ENCODE measurements at places on chromosomes 1 and 21.

- no peak for DNase-seq
Measured at GRCh38 chr1:206470692-206471414, 577 bp downstream of the IKBKE start.

GRCh38 chr1:54325703-54326461 is 80.3 kb downstream of the SSBP3 start:
- no peak for DNase-seq

DNA sequence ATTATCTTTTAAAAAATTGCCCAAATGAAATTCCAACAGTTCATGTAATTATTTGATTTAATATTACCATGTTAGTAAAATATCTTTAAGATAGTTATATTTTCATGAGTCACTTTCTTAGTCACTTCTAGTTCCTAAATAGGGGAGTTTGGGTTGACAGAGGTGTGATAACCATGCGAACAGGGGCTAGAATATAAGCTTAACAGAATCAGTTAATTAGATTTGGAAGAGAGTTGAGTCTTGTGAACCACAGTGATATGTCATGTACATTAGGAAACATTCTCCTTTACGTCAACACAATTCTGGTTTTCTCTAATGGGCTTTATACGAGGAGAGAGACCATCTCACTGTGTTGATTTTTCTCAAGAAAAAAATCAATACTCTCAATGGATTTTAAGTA is 64.8 kb upstream of the ZNF281 start:
- no peak for DNase-seq

- no peak for DNase-seq
Measured at GRCh38 chr1:31548534-31548906, 27.8 kb upstream of the TINAGL1 start.

GRCh38 chr1:166918088-166918955 is 42.3 kb upstream of the TADA1 start:
- no peak for DNase-seq

GRCh38 chr21:44356636-44357035 is 3.2 kb downstream of the TRPM2 start:
- DNase-seq = no peak

DNA sequence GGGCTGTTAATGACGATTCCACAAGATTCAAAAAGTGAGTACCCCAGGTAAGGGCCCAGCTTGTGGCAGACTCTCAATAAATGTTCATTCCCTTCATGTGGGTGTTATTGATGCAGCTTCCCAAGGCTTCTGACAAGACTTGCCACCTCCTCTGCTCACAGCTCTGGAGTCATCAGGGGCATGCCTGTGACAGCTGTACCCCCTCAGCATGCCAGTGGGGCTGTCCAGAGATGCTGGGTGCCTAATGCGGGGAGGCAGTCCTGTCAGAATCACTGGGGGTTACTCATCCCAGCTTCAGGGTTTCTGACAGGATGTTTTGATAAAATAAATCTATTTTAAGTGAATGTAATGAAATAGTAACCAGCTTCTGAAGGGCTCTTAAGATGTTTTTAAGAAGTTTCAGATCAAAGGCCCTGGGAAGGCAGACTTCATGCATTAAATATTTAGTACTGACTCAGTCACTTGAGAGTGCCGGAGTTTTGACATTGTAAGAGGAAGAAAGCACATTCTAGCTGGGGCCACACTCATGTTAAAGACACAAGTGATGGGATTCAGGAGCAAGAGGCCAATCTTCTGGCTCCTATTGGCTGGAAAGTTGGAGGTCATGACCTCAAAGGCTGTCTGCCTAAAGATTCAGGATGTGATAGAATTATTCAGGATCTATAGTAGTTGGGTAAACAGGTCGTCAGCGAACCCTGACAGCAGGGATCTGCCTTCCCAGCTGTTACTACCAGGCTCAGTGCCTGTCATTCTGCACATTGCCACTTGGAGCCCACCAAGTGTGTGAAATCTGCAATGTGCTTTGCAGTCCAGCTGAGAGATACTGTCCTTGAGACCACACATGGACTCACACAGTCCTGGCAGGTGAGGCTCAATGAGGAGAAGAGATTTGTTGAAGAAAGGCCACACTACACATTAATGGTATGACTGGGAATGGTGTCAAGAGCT is 239.6 kb upstream of the BEND5 start:
- DNase-seq = no peak

- DNase-seq = no peak
Measured at GRCh38 chr1:201637282-201638079, 98.6 kb downstream of the NAV1 start.

DNA sequence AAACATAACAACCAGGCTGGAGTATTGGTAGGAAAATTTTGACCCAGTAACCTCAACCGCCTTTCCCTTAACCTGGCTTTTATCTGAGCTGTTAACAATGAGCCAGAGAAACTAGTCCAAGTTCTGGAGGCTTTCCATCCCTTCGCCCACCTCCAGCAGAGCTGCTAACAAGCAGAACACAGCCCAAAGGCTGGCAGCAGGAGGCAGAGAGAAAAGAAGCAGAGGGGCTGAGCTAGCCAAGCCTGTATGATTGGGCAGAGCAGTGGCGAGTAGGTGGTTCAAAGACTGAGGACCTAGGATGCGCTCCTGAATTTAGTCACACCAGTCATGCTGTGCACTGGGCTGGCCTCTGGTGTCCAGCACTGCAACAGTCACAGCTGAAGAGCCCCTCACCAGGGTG is 123.0 kb downstream of the TNR start:
- DNase-seq = no peak

GRCh38 chr1:5225707-5226704 is 571.6 kb downstream of the AJAP1 start:
- no peak for DNase-seq

- no peak for DNase-seq
Measured at GRCh38 chr1:189851806-189852367, 625.8 kb downstream of the BRINP3 start.

GRCh38 chr1:37704966-37705365 is 12.7 kb downstream of the CDCA8 start:
- no peak for DNase-seq

- DNase-seq = no peak
Measured at GRCh38 chr1:65289449-65289848, 19.9 kb upstream of the DNAJC6 start.

DNA sequence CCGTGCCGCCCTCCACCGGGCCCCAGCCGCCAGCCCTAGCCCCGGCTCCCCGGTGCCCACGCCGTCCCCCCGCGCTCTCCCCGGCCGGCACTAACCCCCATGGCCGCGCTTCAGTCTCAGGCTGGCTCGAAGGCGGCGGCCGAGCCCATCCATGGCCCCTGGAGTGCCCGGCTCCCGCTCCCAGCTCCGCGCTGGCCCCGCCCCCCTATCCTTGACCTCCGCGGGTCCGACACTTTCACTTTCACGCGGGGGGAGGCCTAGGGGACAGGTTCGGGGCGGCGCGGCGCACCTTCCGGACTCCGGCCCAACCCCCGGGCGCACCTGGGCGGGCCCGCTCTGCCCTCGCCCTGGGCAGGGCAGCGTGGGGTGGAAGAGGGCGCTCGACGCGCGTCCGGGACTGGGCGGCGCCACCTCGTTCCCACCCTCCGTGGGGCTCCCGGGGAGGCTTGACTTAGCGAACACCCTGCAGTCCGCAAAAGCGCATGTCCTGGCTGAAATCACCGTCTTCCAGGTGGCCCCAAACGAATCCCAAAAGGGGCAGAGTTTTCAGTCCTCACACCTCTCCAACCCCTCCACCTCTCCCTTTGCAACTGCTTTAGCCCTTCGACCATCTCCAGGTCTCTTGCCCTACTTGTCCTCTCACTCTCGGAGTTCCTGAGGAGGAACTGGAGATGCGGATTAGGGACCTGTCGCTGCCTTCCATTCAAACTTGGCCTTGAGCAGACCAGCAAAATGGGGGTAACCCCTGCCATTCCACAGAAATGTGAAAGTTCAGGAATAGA is 3.9 kb upstream of the DENND2D start:
- no peak for DNase-seq

GRCh38 chr1:44263568-44264450 is 50.5 kb downstream of the DMAP1 start:
- no peak for DNase-seq

GRCh38 chr1:11985851-11986250 is 5.6 kb downstream of the MFN2 start:
- DNase-seq = no peak

GRCh38 chr1:214067397-214067796 is 79.6 kb downstream of the PROX1 start:
- DNase-seq = no peak

DNA sequence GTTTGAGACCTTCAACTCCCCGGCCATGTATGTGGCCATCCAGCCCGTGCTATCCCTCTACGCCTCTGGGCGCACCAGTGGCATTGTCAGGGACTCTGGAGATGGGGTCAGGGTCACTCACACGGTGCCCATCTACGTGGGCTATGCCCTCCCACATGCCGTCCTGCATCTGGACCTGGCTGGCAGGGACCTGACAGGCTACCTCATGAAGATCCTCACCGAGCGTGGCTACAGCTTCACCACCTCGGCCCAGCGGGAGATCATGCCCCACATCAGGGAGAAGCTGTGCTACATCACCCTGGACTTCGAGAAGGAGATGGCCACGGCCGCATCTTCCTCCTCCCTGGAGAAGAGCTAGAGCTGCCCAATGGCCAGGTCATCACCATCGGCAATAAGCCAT is 36.5 kb upstream of the ZP4 start:
- no peak for DNase-seq

DNA sequence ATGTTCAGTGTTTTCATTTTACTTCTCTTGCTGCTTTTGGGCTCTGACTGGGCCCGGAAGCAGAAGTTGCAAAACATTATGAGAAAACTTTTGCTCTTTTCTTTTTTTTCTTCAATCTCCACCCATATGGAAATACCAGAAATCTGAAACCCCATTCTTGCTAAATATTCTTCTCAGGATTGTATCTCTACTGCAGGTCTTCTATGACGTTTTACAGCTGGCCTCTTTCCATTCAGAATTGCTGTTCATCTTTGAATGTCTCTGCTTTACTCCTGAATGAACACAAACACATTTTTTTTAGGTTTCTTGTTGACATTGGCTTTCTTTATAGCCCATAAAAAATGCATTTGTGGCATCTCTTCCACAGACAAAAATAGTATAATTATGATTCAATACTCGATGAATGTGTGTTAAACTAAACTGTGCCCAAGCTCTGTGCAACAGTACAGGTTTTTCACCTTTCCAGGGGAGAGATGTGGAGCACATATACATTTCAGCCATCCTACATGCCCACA is 18.8 kb downstream of the PTPRC start:
- no peak for DNase-seq

- no peak for DNase-seq
Measured at GRCh38 chr1:3785045-3785444, 11.3 kb downstream of the LRRC47 start.

DNA sequence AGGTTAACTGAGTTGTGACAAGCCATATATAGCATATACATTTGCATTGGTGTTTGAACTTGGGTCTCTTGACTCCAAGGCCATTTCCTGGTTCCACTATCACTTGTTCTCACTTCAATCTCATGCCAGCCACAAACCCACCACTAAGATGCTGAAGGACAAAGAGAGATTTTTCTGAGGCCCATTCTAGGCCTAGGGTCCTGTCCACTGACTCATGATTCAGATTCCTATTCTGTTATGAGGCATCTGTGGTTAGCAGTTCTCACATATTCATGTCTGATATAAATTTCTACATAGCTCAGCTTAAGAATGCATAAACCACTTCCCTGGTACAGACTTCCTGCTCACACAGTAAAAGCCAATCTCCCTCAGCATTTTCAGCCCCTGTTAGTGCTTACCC is 326.1 kb upstream of the BEND5 start:
- no peak for DNase-seq

DNA sequence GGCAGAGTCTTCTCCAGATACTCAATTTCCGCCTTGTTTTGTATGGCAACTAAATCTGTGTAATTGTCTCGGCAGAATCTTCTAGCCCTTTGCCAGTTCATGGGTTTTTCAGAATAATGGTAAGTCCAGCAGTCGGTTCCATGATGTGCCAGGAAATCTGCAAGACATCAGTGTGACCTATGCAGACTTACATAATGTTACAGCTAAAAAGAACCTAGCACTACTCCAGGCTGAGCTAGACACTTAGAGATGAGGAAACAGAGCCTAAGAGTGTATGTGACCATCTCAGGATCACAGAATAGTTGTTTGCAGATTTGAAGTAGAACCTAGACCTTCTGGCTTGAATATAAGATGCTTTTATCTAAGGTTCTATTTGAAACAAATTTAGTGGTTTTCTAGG is 2.8 kb downstream of the SELL start:
- DNase-seq = no peak

DNA sequence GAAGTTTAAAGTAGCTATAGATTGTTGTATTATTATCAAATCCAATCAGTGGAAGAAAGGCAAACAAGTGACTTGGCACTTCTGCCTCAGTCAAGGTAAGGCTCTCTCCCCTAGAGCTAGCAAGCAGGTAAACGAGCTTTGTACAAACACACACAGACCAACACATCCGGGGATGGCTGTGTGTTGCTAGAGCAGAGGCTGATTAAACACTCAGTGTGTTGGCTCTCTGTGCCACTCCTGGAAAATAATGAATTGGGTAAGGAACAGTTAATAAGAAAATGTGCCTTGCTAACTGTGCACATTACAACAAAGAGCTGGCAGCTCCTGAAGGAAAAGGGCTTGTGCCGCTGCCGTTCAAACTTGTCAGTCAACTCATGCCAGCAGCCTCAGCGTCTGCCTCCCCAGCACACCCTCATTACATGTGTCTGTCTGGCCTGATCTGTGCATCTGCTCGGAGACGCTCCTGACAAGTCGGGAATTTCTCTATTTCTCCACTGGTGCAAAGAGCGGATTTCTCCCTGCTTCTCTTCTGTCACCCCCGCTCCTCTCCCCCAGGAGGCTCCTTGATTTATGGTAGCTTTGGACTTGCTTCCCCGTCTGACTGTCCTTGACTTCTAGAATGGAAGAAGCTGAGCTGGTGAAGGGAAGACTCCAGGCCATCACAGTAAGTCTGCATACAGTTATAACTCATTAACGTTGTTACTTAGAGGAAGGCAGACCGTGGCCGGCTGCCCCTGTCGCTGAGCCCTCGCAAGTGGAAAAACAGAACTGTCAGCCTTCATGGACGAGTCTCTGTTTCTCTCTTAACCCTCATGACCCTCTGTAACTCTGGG is at the start of gene PALMD:
Gene PALMD (plus strand): TSS at position 415 of the 833 bp plus-strand sequence. CDS start 205 bp downstream, at position 620.
- DNase-seq = peak; percentile 73

GRCh38 chr1:6162773-6163172 is 17.3 kb downstream of the CHD5 start:
- no peak for DNase-seq

DNA sequence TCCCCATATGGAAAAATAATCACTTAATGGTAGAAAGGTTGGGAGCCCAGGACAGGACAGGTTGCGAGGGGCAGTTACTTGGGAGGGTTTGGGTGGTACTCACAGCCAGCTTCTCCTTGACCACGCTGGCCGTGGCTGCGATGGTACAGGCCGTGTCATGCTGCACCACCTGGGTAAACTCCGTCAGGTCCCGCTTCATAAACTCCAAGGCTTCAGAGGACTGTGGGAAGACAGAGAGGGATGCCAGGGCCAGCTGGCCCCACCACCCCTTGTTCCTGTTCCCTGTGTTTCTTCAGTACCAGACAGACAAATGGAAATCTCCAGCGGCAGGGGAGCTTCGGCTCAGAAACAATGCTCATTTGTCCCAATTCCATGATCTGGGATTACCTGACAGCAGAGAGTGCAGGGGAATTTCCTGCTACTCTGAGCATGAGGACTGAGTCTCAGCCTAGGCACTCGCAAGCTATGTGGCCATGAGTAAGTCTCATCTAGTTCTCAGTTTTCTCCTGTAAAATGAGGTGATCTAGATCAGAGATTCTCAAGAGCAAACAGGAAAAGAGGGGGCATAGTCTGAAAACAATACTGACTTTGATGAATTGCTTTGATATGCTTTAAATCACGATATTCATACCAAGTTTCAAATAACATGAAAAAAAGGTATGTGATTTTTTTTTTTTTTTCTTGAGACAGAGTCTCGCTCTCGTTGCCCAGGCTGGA is 7.4 kb downstream of the BSDC1 start:
- DNase-seq = no peak

- DNase-seq = no peak
Measured at GRCh38 chr1:151809985-151810556, 4.9 kb upstream of the LINGO4 start.
